ENCODE measurements at places on chromosomes 7 and 10.

DNA sequence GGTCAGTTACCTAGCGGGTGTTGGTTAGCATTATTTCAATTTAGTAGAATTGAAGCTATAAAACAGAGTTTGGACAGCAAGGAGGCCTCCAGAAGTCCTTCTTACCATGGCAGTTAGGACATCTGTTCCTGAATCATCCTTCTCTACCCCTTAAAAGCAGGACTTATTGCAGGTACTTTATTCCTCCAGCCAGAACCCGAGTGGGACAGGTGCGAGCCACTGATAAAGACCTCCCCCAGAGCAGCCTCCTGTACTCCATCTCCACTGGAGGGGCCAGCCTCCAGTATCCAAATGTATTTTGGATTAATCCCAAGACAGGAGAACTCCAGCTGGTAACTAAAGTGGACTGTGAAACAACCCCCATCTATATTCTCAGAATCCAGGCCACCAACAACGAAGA lies 54.6 kb downstream of the CDHR3 start:
- DNase-seq, result no peak

DNA sequence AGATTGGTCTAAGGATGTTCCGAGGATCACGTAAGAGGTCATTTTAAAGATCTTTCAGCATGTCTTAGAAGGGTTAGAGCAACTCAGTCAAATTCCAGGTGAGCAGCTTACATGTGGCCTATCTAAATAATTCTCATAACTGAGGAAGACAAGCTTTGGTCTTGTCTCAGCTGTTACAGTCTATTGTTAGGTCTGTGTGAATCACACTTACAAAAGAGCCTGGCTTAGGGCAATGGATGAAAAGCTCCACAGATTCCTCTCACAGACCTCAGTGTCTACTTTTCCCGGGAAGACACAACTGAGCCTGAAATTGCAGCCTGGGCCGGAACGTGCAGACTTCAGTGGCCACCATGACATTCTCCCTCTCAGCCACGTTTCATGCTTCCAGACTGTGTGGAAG lies 173.1 kb downstream of the INHBA start:
- DNase-seq, result no peak

DNA sequence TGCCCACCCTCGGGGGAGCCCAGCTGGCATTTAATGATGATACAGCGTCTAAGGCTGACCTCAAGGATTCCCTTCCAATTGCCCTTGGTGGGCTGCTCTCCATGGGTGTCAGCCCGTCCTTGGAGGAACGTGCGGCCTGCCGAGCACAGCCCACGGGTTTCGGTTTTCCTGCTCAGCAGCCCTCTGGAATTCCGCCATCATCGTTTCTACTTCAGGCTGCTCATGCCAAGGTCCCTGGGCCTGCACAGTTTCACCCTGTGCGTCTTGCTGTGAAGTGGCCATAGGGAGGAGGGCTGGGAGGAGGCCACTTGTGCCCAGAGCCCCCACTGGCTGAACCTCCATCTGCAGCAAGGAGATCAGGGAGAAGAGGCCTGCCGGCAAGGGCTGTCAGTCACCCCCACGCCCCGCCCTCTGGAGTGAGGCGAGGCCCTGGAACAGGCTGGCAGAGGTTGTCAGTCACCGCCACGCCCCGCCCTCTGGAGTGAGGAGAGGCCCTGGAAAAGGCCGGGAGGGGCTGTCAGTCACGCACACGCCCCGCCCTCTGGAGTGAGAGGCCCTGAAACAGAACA lies 82.8 kb downstream of the CHST15 start:
- no peak for DNase-seq

DNA sequence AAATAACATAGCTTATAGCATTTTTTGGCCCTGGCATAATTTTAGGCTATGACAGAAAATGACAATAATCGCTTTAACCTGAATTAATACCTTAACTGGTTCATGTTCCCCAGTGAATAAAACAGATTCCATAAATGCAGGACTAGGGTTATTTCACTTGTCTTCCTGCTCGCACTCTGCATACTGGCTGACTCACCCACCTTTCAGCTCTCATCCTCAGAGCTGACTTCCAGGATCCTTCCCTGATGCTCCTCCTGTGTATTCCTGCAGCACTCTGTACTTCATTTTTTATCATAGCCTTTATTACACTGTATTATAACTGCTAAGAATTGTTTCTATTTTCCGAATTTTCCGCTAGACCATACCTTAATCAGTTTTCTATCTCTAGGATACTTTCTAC lies 123.7 kb downstream of the AVL9 start:
- no peak for DNase-seq

GRCh38 chr7:106001886-106002285 lies 38.8 kb downstream of the CDHR3 start:
- DNase-seq, result no peak

- no peak for DNase-seq
Observed at GRCh38 chr10:3624367-3624766, 160.6 kb downstream of the KLF6 start.

- no peak for DNase-seq
Observed at GRCh38 chr7:99975782-99976521, at the start of gene AZGP1. TSS of gene AZGP1 (minus strand) at chr7:99976031. CDS start at chr7:99976020, 11 bp downstream.

- no peak for DNase-seq
Observed at GRCh38 chr10:124099604-124100003, 6.2 kb upstream of the CHST15 start.

GRCh38 chr10:70234668-70235447 lies 1.6 kb upstream of the PPA1 start:
- no peak for DNase-seq
